Activated CD8-positive, alpha-beta memory T cell treated with anti-CD3 and anti-CD28 coated beads, Interleukin-2, amount 10 ng/mL, durations not matched to agents 7 days and 5 days (primary cell): ENCODE measurements at places on chromosomes 2 and 18. TPM values are rescaled to one million over a fixed set of nuclear protein-coding genes. Genes with fewer than 3 reads are reported as not detected.

DNA sequence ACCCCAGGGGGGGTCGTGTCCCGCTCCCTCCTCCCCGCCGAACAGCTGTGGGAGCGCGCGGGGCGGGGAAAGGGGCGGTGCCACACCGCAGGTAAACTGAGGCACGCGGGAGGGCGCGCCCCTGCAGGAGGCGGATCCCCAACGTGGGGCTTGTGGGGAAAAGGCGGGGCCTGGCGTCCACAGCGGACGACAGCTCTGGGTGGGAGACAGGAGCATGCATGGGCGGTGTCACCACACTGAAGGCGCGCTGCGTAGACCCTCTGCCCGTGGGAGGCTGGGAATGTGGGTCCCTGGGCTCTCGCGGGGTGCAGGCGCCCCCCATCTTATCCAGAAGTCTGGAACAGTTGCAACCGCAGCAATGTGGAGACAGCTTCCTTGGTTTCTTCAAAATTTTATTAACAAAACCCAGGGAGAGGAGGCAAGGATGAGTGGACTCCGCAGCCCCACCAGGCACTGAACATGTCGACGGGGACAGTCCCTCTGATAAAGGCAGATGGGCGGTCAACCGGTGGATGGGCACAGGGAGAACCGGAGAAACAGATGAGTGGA, 723 bp upstream of the MBD1 start:
- peak overlapping the region; percentile 99 for H3K4me3 ChIP-seq
- H3K4me1 ChIP-seq, result peaks cover 60% of the 10 kb centered on the region
- H3K27ac ChIP-seq, result peak overlapping the region; percentile 95
- H3K27me3 ChIP-seq, result no peaks in the 10 kb centered on the region
- peaks cover 53% of the 10 kb centered on the region for H3K36me3 ChIP-seq

DNA sequence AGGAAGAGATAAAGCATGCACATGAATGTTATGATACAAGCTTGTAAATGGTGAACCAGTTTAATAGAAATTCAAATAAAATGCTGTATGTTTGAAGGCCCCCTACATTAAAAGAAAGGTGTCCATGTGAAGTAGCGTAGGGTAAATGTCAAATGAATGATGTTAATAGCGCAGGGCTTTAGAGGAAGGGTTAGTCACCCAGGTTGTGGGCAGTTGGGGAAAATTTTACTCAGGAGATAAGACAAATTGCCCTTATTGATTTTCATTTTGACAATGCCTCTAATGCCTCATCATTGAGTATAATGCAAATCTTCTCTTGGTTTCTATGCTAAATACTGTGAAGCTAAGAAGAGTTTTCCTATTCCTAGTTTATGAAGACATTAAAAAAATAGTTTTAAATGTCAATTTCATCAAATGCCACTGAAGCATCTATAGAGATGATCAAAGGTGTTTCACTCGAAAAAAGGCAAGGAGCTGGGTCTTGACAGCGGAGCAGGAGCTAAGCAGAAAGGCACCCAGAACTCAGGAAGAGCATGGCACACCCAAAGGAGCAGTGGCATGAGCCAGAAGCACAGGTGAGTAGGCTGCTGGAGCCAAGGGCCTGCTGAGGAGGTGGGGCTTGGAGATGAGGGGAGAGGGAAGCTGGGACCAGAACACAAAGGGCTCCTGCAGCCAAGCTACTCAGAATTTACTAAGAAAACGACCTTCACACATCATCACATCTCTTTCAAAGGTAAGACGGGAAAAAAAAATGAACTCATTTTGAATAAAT, 129.3 kb upstream of the ACKR3 start:
- no peak overlapping the region for H3K4me3 ChIP-seq
- DNase-seq, result no peak
- H3K27me3 ChIP-seq, result peaks cover 14% of the 10 kb centered on the region

GRCh38 chr2:30400151-30400954, 46.7 kb upstream of the LCLAT1 start:
- no peaks in the 10 kb centered on the region for H3K27me3 ChIP-seq
- H3K4me3 ChIP-seq, result no peak overlapping the region
- no peak overlapping the region for H3K27ac ChIP-seq
- no peaks in the 10 kb centered on the region for H3K36me3 ChIP-seq

The TUBA3E gene
- not detected for total RNA-seq
